Ascending aorta (tissue), 2 donors: ENCODE measurements at places on chromosomes 3 and 15.

GRCh38 chr3:108406063-108406660 is 104.2 kb downstream of the MYH15 start:
- DNase-seq, result no peak

- no peak for DNase-seq
These were observed 4.6 kb downstream of the IGDCC3 start for GRCh38 chr15:65373163-65373651.

- DNase-seq, result no peak
These were observed 87.8 kb downstream of the CHL1 start for GRCh38 chr3:284322-284721.

DNA sequence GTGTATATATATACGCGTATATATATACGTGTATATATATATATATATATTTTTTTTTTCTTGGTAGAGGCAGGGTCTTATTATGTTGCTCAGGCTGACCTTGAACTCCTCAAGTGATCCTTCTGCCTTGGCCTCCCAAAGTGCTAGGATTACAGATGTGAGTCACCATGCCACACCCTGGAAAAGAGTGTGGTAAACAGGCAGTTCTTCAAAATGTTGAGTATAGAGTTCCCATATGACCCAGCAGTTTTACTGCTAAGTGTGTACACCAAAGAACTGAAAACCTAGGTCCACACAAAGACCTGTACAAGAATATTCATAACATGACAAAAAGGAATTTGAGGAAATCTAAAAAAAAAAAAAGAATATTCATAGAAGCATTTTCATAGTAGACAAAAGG is 71.8 kb upstream of the GCNT3 start:
- DNase-seq, result no peak

DNA sequence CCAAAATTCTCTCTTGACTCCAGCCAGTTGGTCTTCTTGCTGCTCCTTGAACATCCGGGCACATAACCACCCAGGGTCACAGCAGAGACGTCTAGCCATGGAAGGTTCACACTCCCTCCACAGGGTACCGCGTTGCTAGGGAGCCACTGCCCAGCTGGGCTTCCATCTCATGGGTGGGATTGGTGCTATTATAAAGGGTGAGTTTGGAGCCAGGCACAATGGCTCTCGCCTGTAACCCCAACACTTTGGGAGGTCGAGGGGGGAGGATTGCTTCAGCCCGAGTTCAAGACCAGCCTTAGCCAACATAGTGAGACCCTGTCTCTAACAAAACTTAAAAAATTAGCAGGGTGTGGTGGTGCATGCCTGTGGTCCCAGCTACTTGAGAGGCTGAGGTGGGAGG is 17.5 kb upstream of the SKOR1 start:
- DNase-seq, result no peak

- no peak for DNase-seq
These were observed 11.2 kb downstream of the C3orf52 start for GRCh38 chr3:112097378-112097777.

- no peak for DNase-seq
These were observed 28.2 kb downstream of the NBEAL2 start for GRCh38 chr3:47007482-47008233.

- DNase-seq, result no peak
These were observed 30.0 kb upstream of the TSEN2 start for GRCh38 chr3:12454076-12454815.

GRCh38 chr3:115790759-115791158 is 167.4 kb downstream of the GAP43 start:
- DNase-seq, result no peak

DNA sequence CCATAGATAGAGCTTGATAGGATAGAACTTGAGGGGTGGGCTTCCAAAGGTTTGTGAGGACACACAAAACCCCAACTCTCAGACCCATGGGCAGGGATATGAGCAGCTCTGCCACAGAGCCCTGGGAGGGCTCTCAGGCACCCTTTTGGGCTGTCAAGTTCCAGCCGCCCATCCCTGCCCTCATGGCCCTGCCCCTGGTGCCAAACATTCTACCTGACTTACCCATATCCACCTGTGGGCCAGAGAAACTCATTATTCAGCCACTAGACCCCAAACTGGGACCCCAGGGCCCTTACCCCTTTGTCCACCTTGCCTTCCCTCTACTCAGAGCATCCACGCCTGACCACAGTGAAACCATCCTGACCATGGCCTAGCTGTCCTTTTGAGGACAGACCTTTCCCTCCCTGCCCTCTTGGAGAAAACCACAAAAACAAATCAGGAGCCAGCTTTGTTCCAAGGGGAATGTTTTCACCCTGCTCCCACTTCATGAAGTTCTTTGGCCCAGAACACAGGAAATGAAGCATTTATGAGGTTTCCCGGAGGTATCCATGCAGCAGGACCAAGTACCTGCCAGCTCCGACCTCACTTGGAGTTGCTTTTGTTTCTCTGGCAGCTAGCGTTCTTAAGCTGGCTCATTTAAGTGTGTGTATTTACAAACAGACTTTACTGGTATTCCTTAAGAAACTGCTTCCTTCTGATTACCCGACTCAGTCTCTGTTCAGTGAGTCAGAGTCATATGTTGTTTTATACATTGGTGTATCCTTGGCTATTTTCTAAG is 34.2 kb upstream of the GALNT15 start:
- DNase-seq, result no peak

GRCh38 chr15:33124279-33124678 is 70.2 kb downstream of the FMN1 start:
- no peak for DNase-seq

GRCh38 chr3:13594146-13594545 is 45.2 kb downstream of the FBLN2 start:
- no peak for DNase-seq
